ENCODE measurements at places on chromosomes 1 and 21.

- no peak for DNase-seq
Measured at GRCh38 chr1:36160949-36161485, 5.1 kb downstream of the MAP7D1 start.

DNA sequence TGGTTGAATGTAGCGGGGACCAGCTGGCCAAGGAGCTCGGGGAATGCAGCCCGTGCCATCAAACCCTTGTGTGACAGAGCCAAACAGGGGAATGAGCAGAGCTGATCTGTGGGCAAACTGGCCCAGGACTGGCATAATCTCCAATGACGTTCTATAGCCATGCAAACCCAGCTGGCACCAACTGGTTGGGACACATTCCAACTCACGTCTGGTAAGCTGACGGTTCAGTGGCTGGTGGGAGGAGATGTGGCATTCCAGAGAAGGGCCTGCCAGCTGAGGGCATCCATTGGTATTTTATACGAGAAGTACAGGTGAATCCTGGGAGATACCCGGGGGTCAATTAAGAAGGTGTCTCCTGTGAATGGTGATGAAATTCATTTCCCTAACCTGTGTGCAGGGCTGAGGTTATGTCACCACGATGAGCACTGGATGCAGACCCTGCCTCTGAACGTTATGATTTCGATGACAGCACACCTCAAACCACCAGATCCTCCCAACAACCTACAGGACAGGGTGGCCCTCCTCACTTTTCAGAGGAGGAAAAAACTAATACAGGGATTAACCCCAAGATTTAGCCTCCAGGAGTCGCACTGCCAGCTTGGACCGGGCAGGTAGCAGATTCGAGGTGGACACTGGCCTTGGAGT lies 39.0 kb upstream of the RUNX3 start:
- no peak for DNase-seq

DNA sequence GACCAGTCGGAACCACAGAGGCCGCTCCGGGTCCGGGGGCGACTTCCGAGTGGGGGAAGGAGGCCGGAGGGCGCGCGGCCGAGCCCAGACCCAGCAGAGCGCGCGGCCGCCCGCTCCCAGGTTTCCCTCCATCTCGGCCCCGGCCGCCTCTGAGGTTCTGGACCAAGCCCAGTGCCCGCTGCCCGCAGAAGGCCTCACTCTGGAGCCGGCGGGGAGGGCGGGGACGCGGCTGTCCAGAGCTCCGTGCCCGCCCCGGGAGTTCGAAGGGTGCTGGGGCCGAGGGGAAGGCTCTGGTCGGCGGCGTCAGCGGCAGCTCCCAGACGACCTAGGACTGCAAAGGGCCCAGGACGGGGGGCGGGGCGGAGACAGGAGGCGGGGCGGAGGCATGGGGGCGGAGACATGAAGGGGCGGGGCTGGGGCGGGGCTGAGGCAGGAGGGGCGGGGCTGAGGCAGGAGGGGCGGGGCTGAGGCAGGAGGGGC lies 48.0 kb upstream of the SLC19A1 start:
- DNase-seq, result no peak

DNA sequence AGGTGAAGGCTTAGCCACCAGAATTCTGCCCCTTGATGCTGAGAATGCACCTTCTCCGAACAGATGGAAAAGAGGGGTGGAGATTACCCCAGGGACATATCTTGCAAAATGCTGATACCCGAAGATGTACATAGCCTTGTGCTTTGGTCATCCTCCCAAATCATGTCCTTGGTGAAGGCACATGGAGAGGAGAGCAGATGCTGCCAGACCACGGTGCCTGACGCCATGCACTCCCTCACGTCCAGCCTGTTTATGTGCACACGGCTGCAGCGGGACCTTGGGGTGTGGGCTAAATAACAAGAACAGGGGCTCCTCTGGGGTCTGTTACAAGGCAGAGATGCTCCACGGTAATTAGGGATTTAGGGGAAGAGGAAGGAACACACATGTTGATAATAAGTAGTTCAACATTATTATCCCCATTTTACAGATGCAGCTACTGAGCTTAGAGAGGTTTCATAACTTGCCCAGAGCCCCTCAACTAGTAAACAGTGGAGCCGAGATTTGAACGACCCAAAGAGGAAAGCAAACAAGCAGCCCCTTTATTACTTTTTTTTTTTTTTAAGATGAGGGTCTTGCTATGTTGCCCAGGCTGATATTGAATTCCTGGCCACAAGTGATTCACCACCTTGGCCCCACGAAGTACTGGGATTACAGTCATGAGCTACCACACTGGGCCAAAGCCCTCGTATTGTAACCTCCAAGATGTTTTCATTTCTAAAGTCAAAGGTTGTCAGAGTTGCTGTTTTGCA lies 12.9 kb downstream of the EPHX1 start:
- no peak for DNase-seq

- no peak for DNase-seq
Measured at GRCh38 chr1:57982852-57983251, 559.0 kb upstream of the DAB1 start.

- no peak for DNase-seq
Measured at GRCh38 chr1:226643177-226643576, 94.6 kb downstream of the STUM start.

GRCh38 chr1:14345946-14346550 lies 252.4 kb upstream of the KAZN start:
- no peak for DNase-seq

GRCh38 chr1:9248341-9249262 lies 14.0 kb downstream of the H6PD start:
- no peak for DNase-seq

GRCh38 chr1:177116941-177117340 lies 47.6 kb downstream of the ASTN1 start:
- DNase-seq, result no peak

GRCh38 chr1:79037085-79037484 lies 30.6 kb upstream of the ADGRL4 start:
- no peak for DNase-seq

GRCh38 chr1:182984621-182985020 lies 31.7 kb upstream of the SHCBP1L start:
- no peak for DNase-seq

- no peak for DNase-seq
Measured at GRCh38 chr1:25692560-25692959, 76.0 kb downstream of the MAN1C1 start.

DNA sequence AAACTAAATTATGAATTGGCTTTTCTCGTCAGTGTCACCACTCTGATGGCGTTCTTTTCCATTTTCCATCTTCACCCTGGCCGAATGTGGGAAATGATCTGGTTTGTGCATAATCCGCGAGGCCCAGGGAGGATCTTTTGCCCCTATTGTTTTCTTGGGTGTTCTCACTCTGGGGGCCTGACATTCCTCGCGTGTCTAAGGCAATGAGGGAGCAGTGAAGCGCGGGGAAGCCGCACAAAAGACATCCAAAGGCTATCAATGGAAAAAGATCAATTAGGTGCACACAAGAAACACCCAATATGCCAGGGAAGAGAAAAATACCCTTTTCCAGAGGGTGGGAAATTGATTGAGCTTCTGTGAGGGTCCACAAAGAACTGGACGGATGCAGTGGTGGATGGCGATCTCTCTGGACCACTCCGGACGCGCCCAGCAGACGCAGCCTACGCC lies 941 bp upstream of the C1orf21 start:
- DNase-seq, result no peak

GRCh38 chr1:87252406-87252805 lies 76.3 kb upstream of the LMO4 start:
- no peak for DNase-seq

DNA sequence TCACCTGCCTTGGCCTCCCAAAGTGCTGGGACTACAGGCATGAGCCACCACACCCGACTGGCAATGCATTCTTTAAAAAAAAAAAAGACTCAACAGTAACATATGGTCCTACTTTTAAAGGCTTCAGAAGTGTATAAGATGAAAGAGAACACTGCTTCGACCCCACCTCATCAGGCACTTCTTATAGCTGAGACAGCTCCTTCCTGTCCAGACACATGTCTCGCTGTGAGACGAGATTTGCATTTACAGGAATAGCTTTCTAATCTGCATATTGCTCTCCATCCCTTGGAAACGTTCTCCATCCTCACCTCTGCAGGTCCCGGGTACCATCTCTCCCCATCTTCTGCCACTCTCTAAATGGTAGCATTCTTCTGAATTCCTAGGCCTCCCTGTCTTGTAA lies 6.7 kb downstream of the AZIN2 start:
- no peak for DNase-seq

DNA sequence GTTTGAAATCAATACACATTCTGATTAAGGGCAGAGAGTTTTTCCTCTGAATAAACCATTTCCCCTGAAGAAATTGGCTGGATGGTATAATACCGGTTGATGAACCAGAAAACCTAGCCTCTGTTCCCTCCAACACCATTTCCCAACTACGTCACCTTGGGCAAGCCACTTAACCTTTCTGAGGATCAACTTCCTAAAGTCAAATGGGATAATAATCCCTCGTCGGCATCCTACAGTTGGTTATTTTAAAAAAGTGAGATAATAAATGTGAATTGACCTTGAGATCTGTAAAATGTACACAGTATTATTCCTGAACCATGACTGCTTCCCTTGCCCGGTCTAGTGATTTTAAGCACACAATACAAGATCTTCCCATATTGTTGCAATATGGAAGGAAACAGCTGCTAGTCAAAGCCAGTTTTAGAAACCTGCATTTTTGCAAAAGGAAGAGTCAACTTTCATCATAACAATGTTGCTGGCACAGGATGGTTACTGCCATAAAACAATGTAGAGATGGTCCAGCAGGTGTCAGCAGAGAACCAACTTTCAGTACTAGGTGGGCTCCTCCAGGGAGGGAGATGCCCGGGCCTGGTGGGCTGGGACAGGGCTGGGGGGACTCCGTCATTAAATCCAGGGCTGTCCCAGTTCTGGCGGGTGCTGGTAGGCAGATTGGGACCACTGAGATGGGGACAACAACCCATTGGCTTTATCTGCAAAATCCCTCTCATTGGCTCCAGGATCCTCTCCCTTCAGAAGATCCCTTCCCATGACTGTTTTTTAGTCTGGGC lies 5.2 kb upstream of the HLX start:
- DNase-seq, result no peak

- no peak for DNase-seq
Measured at GRCh38 chr1:67457247-67457646, 27.0 kb upstream of the SERBP1 start.

DNA sequence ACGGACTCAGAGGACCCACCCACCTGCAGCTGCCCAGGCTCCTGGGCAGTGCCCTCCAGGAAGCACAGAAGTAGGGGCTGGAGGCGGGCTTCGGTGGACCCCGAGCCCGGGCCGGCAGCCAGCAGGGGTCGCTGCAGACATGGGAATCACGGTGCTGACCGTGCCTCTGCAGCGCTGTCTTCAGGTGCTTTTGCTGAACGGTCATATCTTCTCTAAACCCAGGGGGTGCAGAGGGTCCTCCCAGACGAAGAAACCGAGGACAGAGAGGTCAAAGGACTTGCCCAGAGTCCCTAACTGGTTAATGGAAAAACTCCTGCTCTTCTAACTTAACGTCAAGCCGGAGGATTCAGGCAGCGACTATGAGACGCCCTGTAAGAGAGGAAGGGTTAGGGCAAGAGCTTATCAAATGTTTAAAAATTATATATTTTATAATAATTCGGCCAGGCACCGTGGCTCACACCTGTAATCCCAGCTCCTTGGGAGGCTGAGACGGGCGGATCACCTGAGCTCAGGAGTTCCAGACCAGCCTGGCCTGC lies 21.5 kb upstream of the LEFTY2 start:
- DNase-seq, result no peak

DNA sequence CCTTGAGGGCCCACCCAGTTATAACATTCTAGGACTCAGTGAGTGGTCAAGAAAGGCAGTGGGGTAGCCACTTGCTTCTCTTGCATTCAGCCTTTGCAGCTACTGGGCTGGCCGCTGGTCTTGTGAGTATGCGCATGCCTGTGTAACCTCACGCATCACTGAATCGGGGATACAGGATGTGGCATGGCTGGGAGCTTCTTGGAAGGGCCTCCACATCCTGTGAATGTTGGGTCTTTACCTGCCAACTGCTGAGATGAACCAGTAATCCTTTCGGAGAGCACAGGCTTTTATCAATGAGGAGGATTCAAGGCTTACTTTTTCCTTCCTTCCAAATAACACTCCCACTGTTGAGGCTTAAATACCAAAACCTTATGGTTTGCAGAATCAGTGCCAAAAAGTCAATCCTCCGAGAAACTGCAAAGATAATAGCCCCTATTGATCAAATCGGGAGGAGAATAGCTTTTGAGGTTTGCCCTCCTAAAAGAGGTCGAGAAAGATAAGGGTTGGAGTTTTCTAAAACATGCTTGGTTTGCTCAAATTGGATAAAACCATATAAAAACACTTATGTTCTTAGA lies 198.9 kb upstream of the UBE2U start:
- DNase-seq, result no peak

- DNase-seq, result no peak
Measured at GRCh38 chr1:63326106-63326472, 3.7 kb downstream of the FOXD3 start.

DNA sequence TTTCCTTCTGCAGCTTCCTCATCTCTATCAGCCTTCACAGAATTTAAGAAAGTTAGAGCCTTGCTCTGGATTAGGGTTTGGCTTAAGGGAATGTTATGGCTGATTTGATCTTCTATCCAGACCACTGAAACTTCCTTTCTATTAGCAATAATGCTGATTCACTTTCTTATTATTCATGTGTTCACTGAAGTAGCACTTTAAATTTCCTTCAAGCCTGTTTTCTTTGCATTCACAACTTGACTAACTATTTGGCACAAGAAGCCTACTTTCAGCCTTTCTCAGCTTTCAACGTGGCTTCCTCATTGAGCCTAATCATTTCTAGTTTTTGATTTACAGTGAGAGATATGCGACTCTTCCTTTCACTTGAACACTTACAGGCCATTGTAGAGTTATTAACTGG lies 528.5 kb downstream of the PLPP3 start:
- DNase-seq, result no peak

GRCh38 chr1:115052454-115053083 lies 22.9 kb downstream of the TSHB start:
- DNase-seq, result no peak

GRCh38 chr1:152759453-152760173 lies 1.8 kb downstream of the KPRP start:
- no peak for DNase-seq

GRCh38 chr21:39648879-39649278 lies 36.1 kb downstream of the B3GALT5 start:
- DNase-seq, result no peak

- DNase-seq, result no peak
Measured at GRCh38 chr1:151060657-151061421, 642 bp downstream of the MLLT11 start.

GRCh38 chr1:67058761-67059160 lies 4.8 kb upstream of the SLC35D1 start:
- no peak for DNase-seq

- no peak for DNase-seq
Measured at GRCh38 chr1:241778117-241778516, 69.9 kb upstream of the EXO1 start.

DNA sequence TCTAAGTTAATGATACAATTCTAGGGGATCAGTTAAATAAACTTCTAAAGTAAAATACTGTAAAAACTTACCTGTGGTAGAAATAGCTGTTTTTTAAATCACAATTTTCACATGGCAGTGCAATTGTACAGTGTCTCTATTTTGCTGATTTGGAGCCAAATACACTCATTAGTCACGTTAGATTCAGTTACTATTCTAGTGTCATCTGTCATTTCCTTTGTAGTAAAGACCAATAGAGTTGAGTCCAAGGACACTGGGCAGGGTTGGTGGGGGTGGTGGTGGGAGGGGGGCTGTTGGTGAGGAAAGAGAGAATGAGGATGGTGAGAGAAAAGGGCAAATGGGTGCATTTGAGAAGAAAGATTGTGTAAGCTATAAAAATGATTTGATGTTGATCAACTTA lies 33.6 kb downstream of the CD55 start:
- no peak for DNase-seq

- DNase-seq, result no peak
Measured at GRCh38 chr1:101259744-101260148, 22.9 kb downstream of the S1PR1 start.

- no peak for DNase-seq
Measured at GRCh38 chr1:172717722-172718465, 59.0 kb downstream of the FASLG start.

All from esophagus squamous epithelium (tissue), 5 donors.